ENCODE measurements at places on chromosomes 13 and 19.

- DNase-seq = no peak
Measured at GRCh38 chr19:17522988-17523872, 11.8 kb downstream of the PGLS start.

DNA sequence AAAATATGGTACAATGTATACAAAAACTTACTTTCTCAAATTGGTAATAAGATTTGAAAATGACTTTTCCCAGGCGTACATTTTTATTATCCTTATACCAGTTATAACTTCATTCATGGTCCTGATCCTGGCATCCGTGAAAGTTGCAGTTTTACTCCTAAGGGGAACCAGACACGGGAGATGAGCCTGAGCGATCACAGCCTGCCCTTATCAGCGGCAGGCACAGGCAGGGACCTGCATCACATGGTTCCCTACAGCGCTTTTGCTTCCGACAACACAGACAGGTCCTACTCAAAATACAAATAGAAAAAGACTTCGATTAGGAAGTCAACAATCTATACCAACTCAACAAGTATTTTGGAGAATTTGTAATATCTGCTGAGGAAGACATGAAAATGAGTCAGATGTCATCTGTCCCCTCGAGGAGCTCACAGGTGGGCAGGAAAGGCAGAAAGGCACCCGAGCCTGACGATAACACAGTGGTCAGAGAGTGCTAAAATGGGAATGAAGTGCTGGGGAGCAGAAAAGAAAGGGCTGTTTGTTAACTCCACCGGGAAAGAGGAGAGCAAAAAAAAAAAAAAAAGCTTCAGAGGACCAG is 93.4 kb downstream of the ABCC4 start:
- no peak for DNase-seq

GRCh38 chr13:113548171-113548641 is 36.3 kb upstream of the TFDP1 start:
- no peak for DNase-seq

DNA sequence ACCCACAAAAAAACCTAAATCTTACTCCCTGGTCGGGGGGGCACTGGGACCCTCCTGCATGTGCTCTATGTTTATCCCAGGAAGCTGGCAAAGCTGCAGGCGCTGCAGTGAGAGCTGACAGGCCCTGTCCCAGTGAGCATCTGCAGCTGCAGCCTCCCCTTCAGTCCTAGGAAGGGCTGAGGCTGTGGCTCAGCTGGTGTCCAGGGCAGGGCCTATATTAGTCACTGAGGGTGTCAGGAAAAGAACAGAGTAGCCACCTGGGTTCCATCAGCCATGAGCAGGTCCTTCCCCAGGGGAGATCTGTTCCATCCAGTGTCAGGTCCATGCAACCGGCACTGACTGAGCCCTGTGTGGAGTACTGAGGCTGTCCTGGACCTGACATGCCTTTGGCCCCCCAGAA is 120.5 kb downstream of the TNFRSF19 start:
- DNase-seq = no peak

DNA sequence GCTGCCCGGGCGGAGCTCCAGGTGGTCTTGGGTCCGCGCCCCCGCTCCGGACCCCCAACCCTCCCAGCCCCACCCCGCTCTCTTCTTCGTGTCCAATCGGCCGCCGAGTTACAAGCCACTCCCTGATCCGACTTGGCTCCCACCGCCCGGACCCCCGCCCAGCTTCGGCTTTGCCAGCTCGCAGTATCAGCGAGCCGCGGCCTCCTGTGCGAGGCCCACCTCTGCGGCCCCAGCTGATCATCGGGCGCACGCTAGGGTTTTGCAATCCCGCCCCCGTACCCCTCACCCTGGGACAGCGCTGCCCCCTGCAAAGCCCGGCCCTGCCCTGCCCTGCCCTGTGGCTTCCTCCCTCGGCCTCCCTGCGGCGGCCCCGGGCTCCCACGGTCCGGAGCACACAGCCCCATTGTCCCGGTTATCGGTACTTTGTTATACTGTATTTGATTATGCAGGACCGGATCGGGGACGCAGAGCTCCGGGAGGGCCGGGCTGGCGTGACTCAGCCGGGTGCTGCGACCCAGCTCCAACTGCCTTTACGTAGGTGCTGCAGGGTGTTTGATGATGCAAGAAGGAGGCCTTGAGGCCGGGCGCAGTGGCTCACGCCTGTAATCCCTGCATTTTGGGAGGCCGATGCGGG is 598 bp upstream of the LPAR2 start:
- peak; percentile 42 for DNase-seq

GRCh38 chr19:41935760-41936415 is 7.6 kb upstream of the ERFL start:
- DNase-seq = no peak

DNA sequence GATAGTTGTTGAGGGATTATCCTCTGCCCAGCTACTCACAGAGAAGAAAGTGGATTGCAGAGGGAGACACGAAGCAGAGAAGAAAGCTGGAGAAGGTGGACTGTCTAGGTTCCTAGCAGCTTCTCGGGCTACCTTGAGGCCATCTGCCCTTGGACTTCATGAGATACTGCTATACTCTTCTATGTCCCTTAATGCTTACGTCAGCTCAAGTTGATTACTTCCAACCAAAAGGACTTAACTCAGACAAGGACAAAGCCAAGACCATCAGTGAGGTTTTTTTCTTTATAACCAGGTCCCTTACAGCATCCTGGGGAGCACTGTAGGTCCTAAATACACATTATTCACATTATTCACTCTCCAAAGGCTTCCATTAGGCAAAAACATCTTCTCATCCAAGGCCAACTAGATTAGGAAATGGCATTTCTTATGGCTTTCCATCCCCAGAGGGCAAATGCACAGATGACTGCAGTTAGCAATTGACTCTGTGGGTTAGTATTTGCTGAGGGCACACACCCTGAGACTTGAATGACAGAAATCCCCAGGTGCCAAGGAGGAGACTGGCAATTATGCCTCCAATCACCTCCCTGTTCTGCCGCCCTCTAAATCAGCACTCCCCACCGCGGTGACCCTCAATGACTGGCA is 4.1 kb upstream of the UBE2L5 start:
- DNase-seq = no peak

- DNase-seq = no peak
Measured at GRCh38 chr19:41019346-41019745, 28.3 kb downstream of the CYP2B6 start.

DNA sequence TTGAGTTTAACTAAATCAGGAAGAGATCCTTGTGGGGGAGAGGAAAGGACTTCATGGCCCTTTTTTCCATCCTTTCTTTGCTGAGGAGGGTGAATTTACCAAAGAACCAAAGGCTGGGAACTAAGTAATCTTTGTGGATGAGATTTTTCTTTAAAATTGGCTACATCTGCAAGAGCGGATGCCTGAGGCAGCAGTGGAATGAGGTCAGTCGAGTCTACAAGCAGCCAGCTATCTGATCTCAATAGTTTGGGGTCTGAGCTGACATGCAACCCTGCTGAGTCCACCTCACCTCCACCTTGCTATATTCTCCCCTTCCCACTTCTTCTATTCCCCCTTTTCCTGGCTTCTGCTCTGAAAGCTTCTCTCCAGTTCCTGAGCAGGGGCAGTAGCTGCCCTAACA is 3.6 kb upstream of the DNAJC15 start:
- no peak for DNase-seq

- no peak for DNase-seq
Measured at GRCh38 chr13:36918246-36919131, 1.5 kb downstream of the SMAD9 start.

GRCh38 chr13:72998012-72998411 is 60.8 kb upstream of the KLF5 start:
- DNase-seq = no peak

GRCh38 chr19:22945560-22945959 is 57.4 kb downstream of the ZNF728 start:
- DNase-seq = no peak

DNA sequence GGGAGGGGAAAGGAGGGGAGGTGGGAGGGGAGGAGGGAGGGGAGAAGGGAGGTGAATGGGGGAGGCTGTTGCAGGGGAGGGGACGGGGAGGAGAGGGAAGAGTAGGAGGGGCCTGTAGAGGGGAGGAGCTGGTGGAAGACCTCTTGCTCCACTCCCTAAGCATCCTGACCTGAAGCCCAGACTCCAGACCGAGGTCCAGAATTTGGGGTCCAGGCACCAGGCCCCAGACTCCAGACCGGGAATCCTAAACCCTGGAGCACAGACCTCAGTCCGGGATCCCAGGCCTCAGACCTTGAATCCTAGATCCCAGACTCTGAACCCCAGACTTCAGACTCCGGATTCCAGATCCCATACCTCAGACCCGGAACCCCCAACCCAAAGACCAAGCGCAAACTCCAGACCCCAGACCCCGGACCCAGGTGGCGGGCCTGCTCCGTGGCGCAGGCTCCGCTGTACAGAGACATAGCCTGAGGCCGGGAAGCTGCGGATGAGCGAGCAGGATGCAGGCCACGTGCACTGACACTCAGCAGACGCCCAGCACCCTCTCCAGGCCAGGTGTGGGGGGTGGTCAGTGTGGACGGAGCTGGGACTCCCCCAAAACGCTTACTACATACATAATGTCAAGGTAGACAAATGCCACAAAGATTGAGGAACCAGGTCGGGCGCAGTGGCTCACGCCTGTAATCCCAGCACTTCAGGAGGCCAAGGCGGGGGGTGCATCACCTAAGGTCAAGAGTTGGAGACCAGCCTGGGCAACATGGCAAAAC is 710 bp upstream of the BTBD2 start:
- peak; percentile 63 for DNase-seq

DNA sequence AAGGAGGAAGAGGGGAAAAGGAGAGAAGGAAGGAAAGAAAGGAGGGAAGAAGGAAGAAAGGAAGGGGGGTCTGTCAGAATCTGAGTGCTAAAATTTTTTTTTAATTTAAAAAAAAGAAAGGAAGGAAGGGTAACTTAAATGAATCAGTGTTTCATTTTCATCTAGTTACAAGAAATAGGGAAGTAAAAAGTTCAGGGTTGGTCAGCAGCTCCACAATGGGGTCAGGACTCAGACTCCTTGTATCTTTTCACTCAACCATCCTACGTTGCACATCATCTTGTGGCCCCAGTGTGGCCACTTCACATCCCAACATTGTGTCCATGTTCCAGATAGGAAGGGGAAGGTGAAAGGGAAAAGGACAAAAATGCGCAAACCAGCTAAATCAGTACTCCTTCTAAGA is 14.3 kb upstream of the FNDC3A start:
- no peak for DNase-seq

- no peak for DNase-seq
Measured at GRCh38 chr13:93466502-93467036, 240.0 kb downstream of the GPC6 start.

GRCh38 chr19:11577451-11578257 is at the start of gene ACP5:
Gene ACP5, minus strand, starts transcription at chr19:11577645. Its CDS starts 328 bp downstream, at chr19:11577317.
- no peak for DNase-seq

All from NCI-H774 (cell line).